ENCODE measurements at places on chromosomes 2 and 18.

DNA sequence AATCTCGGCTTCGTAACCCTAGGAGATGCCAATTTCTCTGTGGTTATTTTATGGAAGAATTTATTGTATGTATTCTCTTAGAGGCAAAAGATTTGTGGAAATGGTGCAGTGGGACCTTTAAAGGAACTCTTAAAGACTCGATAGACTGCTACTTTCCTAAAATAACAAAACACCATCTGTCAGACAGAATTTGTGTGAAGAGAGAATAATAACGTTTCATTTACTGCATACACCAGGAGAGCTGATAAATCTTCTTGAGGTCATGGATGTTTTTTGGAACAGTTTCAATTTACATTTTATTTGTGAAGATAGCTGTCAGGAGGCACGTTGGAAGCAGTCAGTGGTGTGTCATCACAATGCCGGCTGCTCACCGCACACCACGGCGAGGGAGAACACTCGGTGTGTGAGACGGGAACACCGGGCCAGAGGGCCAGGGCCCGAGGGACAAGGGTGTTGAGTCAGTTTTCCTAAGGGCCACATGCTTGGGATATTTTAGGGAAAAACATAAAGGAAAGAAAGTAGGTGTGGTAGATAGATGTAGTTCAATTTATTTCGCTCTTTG lies 1681.0 kb upstream of the DDX18 start:
- DNase-seq, result no peak

DNA sequence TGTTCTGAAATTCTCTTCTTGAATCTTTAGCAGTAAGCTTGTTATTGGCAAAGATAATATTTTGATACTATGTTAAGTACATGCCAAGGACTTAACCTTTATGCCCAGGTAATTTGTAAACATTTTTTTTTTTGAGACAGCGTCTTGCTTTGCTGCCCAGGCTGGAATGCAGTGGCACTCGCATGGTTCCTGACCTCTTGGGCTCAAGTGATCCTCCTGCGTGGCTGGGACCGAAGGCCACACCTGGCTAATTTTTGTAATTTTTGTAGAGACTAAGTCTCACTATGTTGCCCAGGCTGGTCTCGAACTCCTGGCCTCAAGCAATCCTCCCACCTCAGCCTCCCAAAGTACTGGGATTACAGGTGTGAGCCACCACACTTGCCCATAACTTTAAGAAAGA lies 35.7 kb upstream of the ZCCHC2 start:
- DNase-seq, result no peak

DNA sequence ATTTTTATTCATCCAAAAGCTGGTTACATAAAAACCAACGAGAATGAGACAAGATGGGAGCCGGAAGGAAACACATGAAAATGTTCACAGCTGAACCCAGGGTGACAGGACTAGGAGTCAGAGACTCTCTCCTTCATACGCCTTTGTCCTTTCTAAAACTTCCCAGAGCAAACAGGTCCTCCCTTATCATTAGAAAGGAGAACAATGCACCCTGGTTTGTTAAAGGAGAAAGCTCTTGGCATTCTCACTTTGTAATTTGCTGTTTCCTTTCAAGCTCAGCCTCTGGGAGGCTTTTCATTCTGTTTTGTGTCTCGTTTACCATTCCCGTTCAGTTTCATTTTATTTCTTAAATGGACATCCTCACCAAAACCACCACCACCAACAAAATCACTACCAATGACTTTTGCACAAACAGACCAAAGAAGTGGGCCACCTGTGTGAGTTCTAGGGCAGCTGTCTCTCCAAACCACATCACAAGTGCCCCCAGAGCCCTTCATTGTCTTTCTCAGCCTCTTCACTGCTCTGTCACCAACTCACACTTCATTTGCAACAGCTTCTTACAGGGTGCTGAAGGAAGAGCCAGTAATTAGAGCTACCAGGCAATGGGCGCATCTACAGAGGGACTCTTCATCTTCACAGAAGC lies 105.3 kb downstream of the HDAC4 start:
- no peak for DNase-seq

GRCh38 chr2:62297624-62298010 lies 101.7 kb downstream of the B3GNT2 start:
- DNase-seq, result no peak

DNA sequence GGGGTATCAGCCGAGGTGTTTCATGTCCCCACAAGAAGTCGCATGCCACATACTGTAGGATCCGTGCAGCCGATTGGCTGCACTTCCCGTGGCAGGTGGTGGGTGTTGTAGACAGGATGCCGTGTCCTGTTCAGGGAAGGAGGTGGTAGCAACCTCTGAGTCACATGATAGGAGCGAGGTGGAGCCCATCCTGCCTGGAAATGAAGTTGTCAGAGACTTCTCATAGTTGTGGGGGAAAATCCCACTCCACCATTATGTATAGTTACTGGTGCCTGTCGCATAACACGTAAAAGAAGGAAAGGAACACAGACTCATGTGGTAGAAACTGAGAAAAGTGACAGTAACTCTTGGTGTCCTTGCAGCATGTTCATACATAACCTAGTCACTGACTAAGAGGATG lies 91.4 kb upstream of the IL1R2 start:
- DNase-seq, result no peak

- DNase-seq, result no peak
Observed at GRCh38 chr2:239586651-239587310, 186.0 kb upstream of the HDAC4 start.

DNA sequence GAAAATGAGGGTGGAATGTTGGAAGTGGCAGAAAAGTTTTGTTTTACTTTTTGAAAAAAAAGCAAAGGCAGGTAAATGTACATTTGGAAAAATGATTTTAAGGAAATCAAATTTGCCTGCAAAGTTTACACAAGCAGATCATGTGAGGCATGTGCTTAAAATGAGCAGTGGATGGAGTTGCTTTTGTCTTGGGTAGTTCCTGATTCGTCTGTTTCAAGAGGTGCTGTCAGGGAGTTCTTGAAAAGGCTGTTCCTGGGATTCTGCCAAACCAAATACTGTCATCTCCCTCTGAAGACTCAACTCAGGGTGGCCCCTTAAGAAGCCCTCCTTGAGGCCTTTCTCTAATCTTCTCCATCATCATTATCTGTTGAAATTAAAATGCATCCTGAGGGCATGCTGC lies 59.0 kb downstream of the TACR1 start:
- no peak for DNase-seq

DNA sequence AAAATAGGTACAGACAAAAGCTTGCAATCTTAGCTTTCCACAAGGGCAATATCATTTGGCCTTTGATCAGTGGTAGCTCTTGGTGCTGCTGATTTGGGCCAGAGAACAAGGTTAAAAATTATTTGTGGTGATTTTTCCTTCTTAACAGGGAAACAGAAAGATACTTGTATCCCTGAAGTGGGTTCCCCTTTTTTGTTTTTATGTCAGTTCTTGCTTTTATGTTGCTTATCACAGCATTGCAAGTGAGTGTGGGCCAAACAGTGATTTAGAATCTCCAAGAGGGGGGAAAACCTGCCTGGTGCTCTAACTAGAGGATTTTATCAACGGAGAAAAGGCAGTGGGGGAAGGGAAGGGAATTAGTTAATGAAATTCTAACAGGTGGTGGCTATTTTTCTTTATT lies 197.6 kb upstream of the SP5 start:
- DNase-seq, result no peak

GRCh38 chr2:125564471-125564870 lies 1091.5 kb upstream of the GYPC start:
- no peak for DNase-seq

DNA sequence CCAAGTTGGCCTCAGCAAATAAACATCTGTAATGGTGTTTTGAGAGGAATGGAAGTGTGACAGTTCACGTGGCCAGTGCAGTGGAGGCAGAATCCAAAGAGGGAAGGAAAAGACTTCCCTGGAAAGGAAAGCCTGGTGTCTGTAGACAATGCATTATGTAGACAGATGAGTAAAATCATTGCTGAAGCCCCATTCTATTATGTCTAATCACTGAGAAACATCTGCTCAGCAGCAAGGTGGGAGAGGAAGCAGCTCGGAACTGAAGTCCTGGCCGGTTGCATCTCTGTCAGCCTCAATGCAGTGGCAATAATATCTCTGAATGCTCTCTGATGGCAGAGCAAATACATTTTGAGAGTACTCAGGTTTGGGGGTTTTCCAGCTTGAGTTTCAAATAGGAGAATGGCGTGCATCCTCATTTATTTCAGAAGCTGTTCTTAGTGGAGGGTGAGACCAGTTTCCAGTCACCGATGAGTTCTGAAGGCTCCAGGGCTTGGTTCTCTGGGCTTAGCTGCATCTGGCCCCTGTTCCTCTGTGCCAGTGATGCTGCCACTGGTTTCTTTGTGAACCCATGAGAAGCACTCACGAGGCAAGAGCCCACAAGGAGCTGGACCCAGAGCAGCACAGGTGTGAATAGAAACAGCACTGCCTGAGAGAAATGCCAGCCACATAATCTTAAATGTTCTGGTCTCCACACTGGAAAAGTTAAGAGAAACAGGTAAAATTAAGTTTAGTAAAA lies 63.3 kb downstream of the RPIA start:
- no peak for DNase-seq

- no peak for DNase-seq
Observed at GRCh38 chr18:9475643-9476591, 604 bp downstream of the RALBP1 start.

- no peak for DNase-seq
Observed at GRCh38 chr2:235611756-235612155, 117.9 kb downstream of the AGAP1 start.

- no peak for DNase-seq
Observed at GRCh38 chr2:3296182-3296972, 81.2 kb downstream of the EIPR1 start.

- DNase-seq, result no peak
Observed at GRCh38 chr18:49032189-49032584, 81.4 kb upstream of the SMAD7 start.

DNA sequence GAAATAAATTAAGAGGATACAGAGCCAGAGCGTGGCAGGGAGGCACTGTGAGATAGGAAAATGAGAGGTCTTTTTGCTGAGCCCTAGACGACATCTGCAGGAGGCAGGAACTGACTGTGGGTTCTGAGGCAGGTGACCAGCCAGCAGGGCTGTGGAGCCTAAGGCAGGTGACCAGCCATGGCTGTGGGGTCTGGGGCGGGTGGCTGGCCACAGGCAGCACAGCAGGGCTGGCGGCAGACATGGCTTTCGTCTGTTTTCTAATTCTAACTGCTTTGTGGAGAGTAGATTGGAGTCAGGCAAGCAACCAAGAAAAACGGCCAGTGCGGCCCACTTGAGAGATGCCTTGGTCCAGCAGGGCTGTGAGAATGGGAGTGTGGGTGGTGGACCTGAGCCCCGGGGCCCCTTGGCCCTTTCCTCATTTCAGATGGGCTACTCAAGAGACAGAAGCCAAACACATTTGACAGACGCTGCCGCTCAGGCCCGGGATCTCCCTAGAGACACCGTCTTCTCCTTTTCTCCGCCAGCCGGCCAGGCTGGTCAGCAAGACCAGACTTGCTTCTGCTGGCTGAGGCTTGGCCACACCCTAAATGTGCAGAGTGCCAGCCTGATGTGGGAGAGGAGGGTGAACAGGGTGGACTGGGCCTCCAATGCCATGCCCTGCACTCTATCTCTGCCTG lies 19.7 kb upstream of the GNAL start:
- DNase-seq, result no peak

DNA sequence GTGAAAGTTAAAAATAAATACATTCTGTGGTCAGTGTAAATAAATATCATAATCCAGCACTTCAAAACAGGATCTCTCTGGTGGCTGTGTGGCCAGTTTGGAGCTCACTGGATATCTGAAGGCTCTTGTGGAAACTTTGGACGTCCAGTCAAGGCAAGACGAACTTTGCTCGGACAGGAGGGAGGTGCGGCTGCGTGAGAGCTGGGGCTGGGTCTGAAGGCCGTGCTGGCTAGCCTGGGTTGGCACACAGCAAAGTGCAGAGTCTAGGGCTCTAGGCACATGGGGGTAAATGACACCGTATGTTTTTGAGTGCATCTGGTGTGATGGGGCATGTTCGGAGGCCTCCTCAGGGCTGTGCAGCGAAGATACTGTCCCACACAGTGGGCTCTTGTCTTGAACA lies 78.9 kb upstream of the TXNDC2 start:
- no peak for DNase-seq

GRCh38 chr2:236631856-236632291 lies 62.2 kb downstream of the ACKR3 start:
- no peak for DNase-seq

DNA sequence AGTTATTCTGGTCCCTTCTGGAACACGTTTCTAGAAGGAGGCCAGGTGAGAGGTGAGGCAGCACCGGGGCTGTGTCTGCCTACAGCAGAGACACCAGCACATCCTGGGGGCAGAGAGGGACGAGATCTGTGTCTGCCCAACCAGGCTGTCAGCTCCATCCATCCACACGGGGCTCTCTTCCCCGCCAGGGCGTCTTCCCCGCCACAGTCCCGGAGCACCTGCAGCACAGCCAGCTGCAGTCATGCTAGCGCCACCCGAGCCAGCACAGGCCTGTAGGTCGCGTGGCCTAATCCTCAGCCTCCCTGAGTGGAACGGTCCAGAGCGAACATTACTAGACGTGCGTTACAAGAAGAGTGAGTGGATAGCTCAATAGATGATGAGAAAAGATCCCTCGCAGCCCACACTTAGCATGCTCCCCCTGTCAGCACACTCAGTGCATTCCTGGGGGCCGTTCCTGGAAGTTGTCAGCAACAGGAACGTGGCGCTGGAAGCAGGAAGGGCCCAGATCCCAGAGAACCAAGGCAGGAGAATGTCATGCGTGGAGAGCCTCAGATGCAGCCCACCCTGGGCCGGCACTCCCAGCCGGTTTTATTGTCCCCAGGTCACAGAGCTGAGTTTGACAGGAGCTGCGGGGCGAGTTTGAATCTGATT lies 179.0 kb downstream of the TWIST2 start:
- DNase-seq, result no peak

DNA sequence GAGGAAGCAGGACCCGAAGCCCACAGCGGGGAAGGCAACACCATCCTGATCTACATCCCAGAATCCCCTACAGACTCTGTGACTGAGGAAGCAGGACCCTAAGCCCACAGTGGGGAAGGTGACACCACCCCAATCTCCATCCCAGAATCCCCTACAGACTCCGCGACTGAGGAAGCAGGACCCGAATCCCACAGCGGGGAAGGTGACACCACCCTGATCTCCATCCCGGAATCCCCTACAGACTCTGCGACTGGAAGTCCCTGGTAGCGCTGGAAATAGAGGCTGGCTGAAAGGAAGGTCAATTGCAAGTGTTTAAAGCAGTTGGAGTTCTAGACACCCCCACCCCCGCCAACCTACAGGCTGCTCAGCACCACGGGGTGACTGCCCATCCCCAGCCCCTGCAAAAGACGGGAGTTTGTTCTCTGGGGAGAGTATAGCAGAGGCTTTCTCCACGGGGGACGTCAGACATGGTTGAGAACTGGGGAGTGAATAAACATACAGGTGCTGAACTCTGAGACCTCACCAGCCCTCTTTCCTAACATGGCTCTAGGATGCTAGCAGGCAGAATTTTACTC lies 21.0 kb downstream of the CIB4 start:
- DNase-seq, result no peak

DNA sequence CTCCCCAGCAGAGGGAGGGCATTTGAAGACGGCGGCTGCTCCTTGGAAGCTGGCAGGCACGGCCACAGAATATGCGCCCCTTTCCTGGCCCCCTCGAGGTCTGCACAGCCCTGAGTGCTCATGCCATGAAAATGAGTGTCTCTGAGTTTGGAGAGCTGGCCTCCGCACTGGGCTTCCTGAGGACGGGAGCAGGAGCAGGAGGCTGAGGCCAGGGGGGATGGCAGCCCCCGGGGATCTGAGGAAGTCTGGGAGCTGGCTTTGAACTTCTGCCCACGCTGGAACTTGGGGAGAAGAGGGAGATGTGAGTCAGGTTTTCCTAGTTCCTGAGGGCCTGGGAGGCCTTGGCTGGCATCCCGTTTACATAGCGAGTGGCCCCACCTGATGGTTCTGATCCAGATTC lies 47.0 kb downstream of the RRM2 start:
- DNase-seq, result no peak

All from brain pericyte (primary cell).